ENCODE measurements at places on chromosomes 2 and 18.

DNA sequence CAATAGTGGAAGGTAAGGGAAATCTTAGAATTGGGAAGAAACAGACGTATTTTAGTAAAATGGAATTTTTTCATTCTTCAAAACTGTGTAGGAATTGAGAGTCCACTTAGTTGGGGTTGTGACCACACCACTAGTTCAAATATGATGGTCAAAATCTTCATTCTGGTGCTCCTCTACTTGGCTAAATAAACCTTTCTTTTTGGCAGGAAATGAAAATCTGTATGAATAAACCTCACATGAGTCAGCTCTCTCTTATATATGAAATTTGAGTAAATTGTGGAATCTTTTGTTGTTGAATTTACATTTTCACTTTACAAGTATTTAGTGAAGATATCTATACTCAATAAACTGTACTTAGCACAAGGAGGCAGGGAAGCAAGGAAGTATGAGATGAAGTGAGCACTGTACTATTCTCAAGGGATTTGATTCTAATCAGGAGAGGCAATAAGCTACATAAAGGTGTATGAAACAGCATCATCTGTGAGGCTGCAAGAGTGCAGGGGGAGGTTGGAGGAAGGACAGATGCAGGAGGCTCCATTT lies 20.5 kb downstream of the IL18R1 start:
- no peak for DNase-seq

- no peak for DNase-seq
Measured at GRCh38 chr2:632471-632870, 44.7 kb downstream of the TMEM18 start.

DNA sequence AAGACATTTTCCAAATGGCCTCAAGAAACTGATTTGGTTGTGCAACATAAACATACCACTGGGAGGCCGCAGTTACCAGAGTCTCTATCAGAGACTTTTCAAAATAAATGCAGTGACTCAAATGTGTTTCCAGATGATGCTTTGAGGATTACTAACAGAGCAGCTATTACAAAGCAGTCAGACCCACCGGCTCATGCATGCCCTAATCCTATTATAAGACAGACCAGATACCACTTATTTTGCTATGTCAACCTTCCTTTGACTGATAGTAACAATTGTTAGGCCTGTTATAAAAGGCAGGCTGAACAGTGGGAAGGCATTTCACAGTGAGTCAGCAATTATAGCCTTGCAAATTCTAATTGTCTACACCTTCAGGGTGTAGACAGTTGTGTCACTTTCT lies 217.7 kb downstream of the LRRTM1 start:
- DNase-seq = peak; percentile 84

DNA sequence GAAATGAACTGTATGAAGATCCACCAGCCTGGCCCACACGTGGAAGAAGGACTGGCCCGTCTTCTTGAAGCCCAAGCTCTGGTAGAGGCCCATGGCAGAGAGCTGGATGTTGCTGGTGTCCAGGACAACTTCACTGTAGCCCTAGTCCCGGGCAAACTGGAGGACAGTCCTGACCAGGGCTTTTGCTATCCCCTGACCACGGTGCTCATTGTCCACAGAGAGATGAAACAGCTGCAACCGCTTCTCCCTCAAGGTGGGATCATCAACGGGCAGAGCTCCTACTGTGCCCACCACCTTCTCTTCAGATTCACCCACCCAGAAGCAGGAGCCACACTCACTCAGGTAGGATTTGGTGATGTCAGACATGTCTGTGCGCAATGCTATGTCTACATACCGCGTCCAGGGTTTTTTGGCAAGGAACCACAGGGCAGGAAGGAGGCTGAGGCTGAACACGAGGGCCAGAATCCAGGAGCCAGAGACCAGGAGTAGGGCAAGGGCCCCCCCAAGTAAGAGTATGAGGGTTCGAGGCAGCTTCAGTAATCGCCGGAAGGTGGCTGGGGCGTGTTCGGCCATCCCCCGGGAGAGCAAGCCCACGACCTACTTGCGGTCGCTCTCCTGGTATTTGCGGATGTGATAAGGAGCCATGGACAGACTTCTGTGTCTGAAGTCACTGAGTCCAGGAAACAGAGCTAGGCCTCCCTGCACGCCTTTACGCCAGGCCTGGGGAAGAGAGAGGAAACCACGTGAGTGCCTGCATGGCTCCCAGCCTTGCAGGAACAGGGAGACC lies 36.3 kb downstream of the TPRKB start:
- DNase-seq = no peak

GRCh38 chr18:34322365-34323289 lies 97.9 kb upstream of the NOL4 start:
- no peak for DNase-seq

DNA sequence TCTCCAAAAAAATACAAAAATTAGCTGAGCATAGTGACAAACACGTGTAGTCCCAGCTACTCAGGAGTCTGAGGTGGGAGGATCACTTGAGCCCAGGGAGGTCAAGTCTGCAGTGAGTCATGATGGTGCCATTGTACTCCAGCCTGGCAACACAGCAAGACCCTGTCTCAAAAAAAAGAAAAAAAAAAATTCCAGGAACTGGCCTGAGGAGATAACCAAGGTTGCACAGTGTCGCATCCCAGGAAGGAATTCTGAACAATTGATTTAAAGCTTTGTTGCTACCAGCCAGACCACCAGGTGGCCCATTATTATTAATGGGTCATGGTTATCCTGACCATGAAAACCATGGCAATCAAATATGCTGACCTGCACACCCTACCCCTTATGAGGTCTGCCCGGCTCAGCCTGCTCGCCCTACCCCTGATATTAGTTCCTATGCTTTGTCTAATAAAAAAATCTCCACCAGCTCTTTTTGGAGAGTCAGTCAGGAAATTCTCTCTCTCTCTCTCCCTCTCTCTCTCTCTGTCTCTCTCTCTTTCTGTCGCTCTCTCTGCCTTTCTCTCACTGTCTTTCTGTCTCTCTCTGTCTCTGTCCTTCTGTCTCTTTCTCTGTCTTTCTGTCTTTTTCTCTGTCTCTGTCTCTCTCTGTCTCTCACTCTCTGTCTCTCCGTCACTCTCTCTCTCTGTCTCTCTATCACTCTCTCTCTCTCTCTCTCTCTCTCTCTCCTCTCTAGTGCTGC lies 73.7 kb downstream of the NCAPH start:
- no peak for DNase-seq

DNA sequence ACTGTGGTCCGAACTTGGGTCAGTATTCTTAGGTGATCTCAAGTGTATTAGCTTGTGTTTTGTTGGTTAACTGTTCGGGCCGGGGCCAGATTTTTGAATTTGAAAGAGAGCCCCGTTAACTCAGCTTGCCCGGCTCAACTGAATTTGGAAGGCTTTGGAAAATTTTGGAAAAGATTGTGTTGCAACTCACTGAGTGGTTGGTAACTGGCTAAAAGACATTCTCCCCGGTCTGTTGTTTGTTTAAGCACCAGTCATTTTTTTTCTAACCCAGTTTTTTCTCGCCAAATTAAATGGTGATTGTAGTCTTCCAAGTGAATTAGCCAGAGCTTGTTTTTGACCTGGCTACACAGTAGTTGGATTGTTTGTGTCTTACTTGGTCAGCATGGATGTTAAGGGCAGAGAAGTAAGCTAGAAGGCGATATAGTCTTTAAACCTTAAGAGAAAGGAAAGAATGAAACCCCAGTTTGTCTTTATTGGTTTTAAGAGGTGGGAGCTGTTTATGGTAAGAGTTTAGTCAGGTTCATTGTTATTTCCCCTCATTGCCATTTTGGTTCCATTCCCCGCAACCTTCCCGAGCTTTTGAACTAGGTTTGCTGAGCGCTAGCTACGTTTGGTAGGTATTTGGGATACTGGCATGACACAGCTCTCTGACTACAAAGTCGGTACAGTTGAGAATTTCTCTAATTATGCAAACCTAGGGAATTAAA lies 2.4 kb downstream of the MAP4K4 start:
- DNase-seq = peak; percentile 24
